GM23338 (cell line): ENCODE measurements at places on chromosomes 11 and 22. TPM values are rescaled to one million over a fixed set of nuclear protein-coding genes. Genes with fewer than 3 reads are reported as not detected.

The CYP2D6 gene
- total RNA-seq, result 0.27 and 1.3 TPM in 2 replicates

DNA sequence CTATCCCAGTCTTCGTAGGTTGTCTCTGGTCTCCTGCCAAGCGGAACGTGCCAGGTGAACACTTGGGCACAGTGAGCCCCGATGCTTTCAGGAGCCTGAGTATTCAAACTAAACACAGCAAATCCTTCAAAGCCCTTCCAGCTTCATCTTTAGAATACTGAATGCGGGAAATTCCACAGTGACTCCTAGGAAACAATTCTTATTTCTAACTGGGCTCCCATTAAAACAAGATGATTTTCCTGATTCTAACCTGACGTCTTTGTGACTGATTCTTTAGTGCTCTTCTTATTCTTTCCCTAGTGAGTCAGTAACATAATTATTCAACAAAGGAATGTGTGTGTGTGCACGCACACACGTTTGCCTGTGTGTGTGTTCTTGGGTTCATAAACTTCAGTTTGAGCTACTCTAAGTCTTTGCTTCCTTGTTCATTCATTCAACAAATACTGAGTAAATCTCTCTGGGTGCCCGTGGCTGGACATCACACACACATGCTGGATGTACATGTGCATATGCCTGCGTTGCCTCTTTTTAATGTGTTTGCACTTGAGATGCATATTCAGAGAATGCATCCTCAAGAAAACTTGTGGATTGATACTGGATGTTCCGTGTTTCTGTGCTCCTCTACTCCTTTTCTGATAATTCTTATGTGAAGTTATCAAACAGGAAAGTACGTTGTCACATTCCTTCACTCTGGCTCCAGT, 134.5 kb downstream of the WNT7B start:
- no peak for DNase-seq
- no peaks in the 10 kb centered on the region for H3K27me3 ChIP-seq
- H3K4me3 ChIP-seq, result no peak overlapping the region
- peaks cover 30% of the 10 kb centered on the region for H3K4me1 ChIP-seq
- no peaks in the 10 kb centered on the region for H3K36me3 ChIP-seq

- no peaks in the 10 kb centered on the region for H3K27me3 ChIP-seq
- H3K36me3 ChIP-seq, result no peaks in the 10 kb centered on the region
- no peak for DNase-seq
- H3K4me3 ChIP-seq, result no peak overlapping the region
- H3K27ac ChIP-seq, result no peak overlapping the region
Measured at GRCh38 chr11:74278103-74278502, 33.3 kb downstream of the P4HA3 start.

- DNase-seq, result peak; percentile 49
- no peak overlapping the region for H3K27ac ChIP-seq
Measured at GRCh38 chr11:112961751-112962578, 745 bp downstream of the NCAM1 start.

GRCh38 chr22:50177537-50178470, 7.3 kb downstream of the PANX2 start:
- peak; percentile 56 for DNase-seq
- H3K27ac ChIP-seq, result no peak overlapping the region
- H3K4me3 ChIP-seq, result peak overlapping the region; percentile 26; the same call in 1 of the 2 replicates
- H3K36me3 ChIP-seq, result no peaks in the 10 kb centered on the region

GRCh38 chr22:32684822-32685187, 116.7 kb upstream of the TIMP3 start:
- H3K36me3 ChIP-seq, result no peaks in the 10 kb centered on the region
- H3K27ac ChIP-seq, result no peak overlapping the region
- H3K4me1 ChIP-seq, result no peaks in the 10 kb centered on the region
- no peak overlapping the region for H3K4me3 ChIP-seq
- no peak for DNase-seq

- H3K36me3 ChIP-seq, result no peaks in the 10 kb centered on the region
- no peak overlapping the region for H3K27ac ChIP-seq
Measured at GRCh38 chr11:403021-403760, 9.2 kb downstream of the PKP3 start.

- H3K27me3 ChIP-seq, result no peaks in the 10 kb centered on the region
- H3K27ac ChIP-seq, result no peak overlapping the region
Measured at GRCh38 chr11:43983221-43983810, 40.9 kb downstream of the C11orf96 start.

GRCh38 chr11:78801161-78801884, 226.7 kb upstream of the NARS2 start:
- H3K4me3 ChIP-seq, result no peak overlapping the region
- no peaks in the 10 kb centered on the region for H3K36me3 ChIP-seq
- peaks cover 18% of the 10 kb centered on the region for H3K4me1 ChIP-seq
- H3K27ac ChIP-seq, result no peak overlapping the region
- no peak for DNase-seq
